ENCODE measurements at places on chromosomes 3 and 15.

DNA sequence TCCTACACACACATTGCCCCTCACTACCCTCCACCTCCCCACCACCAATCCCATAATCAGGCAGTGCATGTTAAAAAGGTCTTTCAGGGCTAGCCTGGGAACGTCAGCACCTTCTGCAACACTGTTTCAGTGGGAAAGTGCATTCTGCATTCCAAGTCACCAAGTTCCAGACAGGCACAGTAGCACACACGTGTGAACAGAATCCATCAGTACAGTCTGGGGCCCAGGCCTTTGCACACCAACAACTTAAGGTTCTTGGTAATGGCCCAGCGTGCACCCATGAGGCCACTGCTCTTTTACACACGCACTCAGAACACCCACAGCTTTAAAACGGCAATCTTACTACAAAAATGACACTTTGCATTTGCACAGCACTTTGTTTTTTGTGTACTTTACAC is 1.2 kb downstream of the ANXA2 start:
- no peak for DNase-seq

DNA sequence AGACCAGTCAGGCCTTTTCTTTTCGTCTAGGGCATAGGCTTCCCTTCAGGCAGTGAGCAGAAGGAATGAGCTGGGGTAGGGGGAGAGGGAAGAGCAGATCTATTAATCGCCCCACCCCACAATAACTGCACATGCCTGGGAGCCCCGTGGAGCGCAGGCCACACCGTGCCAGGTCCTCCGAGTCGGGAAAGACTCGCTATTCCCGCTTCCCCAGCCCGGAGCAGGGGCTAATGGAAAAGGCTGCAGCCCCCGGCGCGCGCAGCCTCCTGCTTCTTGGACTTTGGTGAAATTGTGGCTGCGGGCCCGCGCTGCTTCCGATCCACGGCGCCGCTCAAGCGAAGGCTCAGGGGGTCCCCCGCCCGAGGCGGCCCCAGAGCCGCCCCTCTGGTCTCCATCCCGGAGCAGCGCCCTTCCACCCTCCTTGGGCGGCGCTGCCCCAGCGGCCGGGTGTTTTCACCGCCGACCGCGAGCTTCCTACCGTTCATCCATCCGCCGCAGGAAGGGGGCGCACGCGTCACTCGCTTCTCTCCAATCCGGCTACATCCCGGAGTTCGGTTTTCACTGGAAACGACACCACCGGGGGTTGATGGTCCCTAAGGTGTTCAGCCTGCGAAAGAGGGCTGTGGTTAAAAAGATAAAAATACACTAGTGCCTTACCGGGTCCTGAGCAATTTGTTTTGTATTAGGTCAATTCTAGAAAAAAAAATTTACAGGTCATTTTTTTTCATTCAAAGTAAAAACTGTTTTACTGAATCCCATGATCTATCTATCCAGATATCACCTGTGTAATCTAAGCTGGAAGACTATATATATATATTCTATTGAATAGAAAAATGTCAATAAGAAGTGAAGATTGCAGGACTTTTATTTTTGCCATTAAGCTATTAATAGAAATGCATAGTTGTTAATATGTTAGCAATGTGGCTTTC is 4.4 kb upstream of the SYNM start:
- no peak for DNase-seq

DNA sequence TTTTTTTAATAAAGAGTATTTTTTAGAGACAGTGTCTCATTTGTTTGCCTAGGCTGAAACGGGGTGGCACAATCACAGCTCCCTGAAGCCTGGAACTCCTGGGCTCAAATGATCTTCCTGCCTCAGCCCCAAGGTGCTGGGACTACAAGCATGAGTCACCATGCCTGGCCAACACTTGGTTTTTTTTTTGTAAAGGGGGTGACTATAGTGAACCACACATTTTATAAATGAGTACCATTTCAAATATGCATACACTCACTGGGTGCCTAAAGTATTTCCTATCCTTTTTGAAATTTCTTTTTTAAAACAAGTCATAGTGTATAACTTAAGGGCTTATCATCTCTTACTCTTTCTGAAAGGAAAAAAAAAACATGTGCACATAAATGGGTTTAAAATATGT is 325.2 kb upstream of the MEIS2 start:
- no peak for DNase-seq

DNA sequence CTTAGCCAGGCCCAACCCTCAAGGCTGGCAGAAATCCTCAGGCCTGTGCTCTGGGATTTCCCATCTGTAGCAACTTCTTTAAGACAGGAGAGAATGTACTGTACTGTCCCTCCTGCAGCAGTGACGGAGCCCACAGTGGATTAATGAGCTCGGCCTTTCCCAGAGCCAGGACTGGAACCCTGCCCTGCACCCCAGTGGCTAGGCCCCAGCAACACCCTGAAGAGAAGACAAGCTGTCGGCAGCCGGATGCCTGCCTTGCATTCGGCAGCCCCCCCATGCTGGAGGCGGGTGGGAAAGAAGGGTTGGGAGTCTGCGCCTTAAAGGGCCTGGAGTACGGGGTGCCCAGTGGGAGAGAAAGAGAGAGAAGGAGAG is 32.0 kb downstream of the KLHL25 start:
- DNase-seq = no peak

GRCh38 chr15:65914386-65914785 is 45.1 kb downstream of the RAB11A start:
- no peak for DNase-seq

DNA sequence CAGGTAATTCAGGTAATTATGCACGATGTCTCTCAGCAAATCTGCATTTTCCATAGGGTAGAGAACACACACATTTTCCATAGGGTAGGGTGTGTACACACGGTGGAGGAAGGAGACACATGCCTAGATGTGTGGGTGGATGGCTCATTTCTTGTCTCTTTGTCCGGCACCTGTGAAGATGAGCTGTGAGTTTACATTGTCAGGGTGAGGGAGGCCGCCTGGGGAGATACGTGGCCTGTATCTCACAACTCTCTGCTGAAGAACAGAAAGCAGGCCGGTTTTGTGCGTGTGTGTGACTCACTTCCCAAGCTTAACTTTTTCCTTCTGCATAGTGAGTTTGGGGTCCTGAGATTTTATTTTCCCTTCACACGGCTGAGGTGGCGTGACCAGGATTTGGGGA is 60.3 kb downstream of the SLC6A6 start:
- no peak for DNase-seq

DNA sequence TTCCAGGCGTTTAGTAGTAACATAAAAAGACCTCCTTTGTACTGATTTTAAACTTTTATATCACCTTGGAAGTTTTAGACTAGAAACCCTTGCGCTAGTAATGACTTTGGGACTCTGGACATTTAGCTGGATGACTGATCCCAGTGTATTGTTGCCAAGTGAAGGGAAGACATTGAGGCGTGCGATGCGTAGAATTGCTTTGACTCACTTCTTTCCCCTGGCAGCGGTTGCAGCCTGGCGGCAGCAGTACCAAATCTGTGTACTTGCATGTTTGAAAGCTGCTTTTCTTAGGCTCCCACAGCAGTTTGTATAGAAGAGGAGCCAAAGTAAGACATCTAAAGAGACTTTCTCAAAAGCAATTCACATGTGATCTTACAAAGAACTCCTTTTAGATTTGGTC is 151.6 kb downstream of the BBX start:
- no peak for DNase-seq

DNA sequence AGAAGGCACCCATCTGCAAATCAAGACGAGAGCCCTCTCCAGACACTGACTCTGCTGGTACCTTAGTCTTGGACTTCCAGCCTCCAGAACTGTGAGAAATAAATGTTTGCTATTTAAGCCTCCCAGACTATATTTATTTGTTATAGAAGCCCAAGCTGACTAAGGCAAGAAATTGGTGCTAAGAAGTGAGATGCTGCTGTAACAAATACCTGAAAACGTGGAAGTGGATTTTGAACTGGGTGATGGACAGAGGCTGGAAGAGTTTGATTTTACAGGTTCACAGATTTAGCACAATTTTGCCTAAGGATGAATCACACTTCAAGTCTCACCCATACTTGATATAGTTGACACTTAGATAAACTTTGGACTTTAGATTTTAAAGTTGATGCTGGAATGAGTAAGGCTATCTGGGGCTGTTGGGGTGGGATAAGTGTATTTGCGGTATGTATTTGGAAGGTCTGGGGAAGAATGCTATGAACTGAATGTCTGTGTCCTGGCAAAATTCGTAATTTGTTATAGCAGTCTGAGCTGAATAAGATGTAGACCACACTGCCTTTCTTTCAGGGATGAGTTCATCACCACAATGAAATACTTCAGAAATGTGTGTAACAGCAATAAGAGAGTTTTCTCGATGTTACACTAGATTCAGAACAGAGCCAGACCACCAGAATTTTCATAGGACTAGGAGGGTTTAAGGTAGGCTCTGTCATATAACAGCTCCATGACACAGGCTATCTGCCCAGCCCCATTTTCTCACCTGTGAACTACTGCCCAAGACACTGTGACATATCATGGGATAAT is 120.5 kb upstream of the LMCD1 start:
- no peak for DNase-seq

DNA sequence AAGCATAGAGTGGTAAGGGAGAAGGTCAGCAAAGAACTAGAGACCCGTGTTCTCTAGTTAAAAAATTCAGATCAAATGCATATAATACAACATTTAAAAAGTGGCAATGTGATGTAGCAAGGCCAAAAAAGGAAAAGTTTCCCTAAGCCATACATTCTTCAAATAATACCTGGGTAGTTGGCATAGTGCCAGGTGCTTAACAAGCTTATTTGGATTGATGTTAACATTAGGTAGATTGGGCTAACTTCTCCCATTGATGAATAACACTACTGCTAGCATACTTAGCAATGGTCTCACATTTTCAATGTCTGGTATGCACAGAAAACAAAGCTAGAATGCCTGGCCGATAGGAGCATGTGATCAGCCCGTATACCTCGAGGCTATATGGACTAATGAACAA is 283.6 kb upstream of the RARB start:
- DNase-seq = no peak

GRCh38 chr15:67880651-67881182 is 40.9 kb upstream of the RNU6-1 start:
- DNase-seq = no peak

GRCh38 chr3:119990888-119991287 is 103.4 kb downstream of the GSK3B start:
- DNase-seq = no peak

DNA sequence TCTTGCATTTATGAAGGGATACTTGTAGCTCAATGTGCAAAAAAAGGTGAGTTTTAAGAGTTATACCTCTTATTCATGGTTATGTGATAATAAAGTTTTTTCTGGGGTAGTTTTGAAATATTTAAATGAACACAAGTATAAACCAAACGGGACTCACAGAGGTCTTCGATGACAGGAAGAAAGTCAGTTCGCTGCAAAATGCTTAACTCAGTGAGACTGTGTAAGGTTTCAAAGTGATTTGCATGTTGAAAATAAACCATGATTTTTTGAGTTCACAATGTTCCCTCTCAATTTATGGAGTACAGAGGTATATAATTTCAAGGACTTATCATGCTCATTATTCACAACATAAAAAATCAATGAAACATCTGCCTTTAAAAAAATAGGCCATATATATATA is 36.3 kb upstream of the MYH15 start:
- no peak for DNase-seq

GRCh38 chr3:123431658-123432324 is 17.1 kb downstream of the ADCY5 start:
- DNase-seq = no peak

- no peak for DNase-seq
Measured at GRCh38 chr3:134323966-134324962, 50.0 kb downstream of the AMOTL2 start.

DNA sequence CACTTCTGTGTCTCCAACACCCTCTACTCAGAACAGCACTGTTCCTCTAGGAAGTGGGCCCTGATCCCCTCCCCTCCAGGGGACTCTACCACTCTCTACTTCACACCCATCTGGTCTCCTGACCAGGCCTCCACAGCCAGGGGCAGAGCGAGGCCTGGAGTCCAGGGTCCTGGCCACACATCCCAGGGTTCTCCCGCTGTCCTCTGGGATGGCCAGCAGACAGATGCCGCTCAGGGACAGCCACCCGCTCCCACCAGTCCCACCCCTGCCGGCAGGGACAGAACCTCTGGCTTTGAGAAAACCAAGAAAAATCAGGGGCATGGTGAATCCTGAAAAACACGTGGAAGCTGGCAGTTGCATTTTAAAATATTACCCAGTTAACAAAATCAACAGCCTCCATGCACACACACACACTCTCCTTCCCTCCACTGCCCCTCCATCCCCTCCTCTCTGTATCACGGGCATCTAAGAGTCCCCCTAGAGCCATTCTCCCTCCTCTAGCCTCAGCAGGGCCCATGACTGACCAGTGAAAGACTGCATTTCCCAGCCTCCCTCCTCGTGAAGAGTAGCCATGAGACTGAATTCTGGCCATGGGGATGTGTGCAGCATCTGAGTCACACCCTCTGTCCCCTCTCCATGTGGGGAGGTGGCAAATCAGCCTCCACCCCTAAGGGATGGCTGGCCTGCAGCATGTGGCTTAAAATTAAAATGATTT is 32.1 kb upstream of the IQSEC1 start:
- no peak for DNase-seq

DNA sequence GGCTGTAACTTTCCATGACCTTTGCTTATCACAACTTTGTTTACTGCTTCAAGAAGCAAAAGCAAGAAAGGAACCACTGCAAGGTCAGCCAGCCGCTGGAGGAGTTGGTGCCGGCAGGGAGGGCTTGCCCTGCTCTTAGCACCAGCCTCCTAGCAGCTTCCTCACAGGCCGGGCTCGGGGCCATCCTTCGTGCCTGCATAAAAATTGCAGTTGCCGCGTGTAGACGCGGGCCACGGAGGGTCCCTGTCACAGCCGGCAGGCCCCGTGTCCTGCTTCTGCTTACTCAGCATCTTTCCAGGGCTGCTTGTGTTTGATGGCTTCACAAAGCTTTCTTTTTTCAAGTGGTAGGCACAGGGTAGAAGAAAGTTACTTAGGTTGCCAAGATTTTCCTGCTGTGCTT is 84.4 kb downstream of the PGPEP1L start:
- DNase-seq = no peak

DNA sequence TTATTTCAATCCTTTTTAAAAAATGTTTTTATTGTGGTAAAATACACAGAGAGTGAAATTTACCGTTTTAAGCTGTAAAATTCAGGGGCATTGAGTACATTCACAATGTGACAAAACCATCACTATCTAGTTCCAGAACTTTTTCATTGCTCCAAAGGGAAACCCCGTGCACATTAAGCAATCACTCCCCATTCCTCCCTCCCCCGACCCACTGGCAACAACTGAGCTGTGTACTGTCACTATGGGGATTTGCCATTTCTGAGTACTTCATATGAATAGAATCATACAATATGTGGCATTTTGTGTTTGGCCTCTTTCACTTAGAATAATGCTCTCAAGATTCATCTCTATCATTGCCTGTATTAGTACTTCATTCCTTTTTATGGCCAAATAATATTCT is 45.5 kb upstream of the BOC start:
- no peak for DNase-seq

GRCh38 chr15:39960411-39960810 is 26.5 kb downstream of the EIF2AK4 start:
- DNase-seq = no peak

- no peak for DNase-seq
Measured at GRCh38 chr3:50256978-50257890, 11.7 kb upstream of the SEMA3B start.
